ENCODE measurements at places on chromosomes 2 and 18.

DNA sequence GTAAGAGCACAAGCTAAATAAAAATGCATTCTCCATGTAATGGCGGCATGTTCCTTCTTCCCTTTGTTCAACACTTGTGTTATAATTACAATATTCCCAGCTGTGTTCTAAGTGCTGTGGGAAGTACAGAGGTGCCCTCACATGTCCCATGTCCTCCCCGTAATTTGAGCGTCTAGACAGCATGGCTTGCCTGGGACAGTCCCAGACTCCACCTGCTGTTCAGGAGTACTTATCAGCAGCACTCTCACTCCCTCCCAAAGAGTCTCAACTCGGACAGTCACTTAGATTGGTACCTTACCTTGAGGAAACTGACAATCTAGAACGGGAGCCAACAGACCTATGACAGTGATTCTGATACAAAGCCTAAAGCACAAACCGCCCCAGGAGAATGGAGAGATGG lies 370.5 kb downstream of the EIPR1 start:
- no peak for DNase-seq

DNA sequence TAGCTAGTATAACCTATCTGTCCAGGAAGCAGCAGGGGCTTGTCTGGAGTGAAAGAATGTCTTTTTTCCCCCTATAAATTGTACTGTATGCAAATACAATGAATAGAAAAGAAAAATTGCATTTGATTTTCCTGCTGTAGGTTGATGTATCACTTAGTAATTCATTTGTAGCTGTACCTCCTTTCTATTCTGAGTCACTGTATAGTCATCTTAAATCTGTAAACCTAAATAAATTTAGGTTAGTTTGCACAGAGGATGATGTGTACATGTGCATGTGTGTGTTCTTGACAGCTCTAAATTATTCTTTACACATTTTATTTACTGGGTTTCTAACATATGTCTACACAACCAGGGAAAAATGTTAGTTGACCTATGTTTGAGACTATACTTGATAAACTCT lies 478.7 kb upstream of the CNTNAP5 start:
- no peak for DNase-seq

DNA sequence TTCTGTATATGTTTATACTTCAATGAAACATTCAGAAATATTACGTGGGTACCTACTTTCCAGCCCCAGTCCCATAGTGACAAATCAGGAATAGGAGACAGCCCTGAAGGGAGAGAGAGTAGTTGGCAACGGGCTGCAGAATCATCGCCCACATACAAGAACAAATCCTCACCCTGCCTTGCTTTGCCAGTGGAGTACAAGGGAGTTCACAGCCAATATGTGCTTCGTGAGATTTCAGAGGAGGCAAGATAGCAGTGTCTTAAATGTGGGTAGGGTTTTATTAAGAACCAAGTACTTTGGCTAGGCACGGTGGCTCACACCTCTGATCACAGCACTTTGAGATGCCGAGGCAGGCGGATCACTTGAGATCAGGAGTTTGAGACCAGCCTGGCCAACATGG lies 40.3 kb upstream of the PKDCC start:
- DNase-seq, result no peak

GRCh38 chr2:224887141-224887540 lies 155.1 kb downstream of the DOCK10 start:
- no peak for DNase-seq

DNA sequence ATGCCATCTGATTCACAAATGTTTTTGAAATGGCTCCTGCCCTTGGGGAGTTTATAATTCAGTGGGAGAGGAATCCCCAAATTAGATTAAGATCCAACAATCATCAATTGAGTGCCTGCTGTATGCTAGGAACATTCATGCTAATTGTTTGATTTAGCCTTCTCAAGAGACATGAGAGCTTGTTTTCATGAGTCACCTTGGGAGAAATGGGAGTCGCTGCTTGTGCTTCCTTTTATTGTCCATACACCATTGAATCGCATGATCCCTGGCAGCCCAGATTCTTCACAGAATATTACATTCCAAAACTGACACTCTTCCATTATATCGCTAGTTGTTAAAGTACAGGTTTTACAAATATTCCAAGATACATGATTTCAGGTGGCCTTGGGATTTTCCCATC lies 106.0 kb upstream of the MAP3K20 start:
- DNase-seq, result no peak

DNA sequence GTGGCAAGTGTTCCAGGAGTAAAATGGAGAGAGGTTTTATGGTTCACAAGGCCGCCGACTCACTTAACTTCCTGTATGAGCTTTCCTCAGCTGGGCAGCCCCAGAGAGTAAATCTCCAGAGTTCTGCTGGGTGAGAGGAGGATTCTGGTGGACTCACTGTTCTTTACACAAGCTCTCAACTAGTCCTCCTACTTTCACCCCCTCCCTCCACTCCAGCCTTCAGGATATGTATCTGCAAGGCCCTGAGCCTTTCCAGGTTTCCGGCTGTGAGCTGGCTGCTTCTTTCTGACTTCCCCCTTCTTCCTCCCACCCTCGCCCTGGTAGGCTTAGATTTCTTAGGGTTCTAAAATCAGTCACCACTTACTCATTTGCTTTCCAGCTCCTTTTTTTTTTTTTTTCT lies 34.0 kb downstream of the EML6 start:
- no peak for DNase-seq

All from left hindlimb (tissue), 1 donor.